ENCODE measurements at places on chromosomes 12 and 14. TPM values are rescaled to one million over a fixed set of nuclear protein-coding genes. Genes with fewer than 3 reads are reported as not detected.

The PLBD1 gene
- total RNA-seq, result 74.6 TPM

The CCDC184 gene
- 0.79 TPM for total RNA-seq

The PDE3A gene
- total RNA-seq, result 150 TPM

The SRRM4 gene
- total RNA-seq, result 0.14 TPM

The HOXC13 gene
- not detected for total RNA-seq

The ING4 gene
- 55.4 TPM for total RNA-seq

The NOS1 gene
- 0.79 TPM for total RNA-seq

The EML5 gene
- total RNA-seq, result 0.20 TPM

The TRHDE gene
- total RNA-seq, result 3.0 TPM

DNA sequence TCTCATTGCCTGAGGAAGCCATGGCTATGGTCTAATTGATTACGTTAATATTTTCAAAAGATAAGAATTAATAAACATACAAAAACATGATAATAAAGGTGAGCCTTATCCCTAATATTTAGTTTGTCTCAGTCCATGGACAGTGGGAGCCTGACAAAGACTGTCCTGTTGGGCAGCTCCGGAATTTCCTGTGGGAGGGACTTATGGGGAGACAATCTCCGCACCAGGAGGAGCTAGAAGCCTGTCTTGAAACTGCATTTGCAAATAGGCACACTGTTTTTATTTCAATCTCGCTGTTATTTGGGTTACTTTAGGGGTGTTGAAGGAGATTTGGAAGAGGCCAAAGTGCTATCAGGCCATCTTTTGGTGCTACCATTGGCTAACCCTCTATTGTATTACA lies 50.8 kb upstream of the ZDHHC17 start:
- no peaks in the 10 kb centered on the region for H3K27me3 ChIP-seq
- DNase-seq, result no peak
- H3K36me3 ChIP-seq, result no peaks in the 10 kb centered on the region
- H3K4me1 ChIP-seq, result no peaks in the 10 kb centered on the region

DNA sequence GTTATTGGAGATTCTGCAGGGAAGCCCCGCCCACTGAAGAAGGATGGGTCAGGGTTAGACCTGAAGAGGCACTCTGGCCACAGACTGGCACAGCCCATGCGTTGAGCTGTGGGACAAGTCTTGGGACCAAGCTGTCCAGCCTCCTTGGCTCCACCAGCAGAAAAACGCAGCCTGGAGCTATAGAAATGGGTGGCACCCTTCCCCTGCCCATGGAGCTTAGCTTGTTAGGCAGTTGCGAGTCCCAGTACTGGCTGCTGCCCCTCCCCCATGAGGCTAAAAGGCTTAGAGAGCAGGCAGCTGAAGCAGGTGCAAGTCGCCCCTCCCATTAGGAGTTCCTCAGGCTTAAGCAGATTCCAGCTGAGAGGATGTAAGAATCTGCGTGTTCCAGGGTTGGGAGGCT lies 1124.0 kb upstream of the TMEM132C start:
- peaks cover 9% of the 10 kb centered on the region for H3K4me1 ChIP-seq
- no peaks in the 10 kb centered on the region for H3K27me3 ChIP-seq
- H3K4me3 ChIP-seq, result no peak overlapping the region
- H3K27ac ChIP-seq, result no peak overlapping the region

DNA sequence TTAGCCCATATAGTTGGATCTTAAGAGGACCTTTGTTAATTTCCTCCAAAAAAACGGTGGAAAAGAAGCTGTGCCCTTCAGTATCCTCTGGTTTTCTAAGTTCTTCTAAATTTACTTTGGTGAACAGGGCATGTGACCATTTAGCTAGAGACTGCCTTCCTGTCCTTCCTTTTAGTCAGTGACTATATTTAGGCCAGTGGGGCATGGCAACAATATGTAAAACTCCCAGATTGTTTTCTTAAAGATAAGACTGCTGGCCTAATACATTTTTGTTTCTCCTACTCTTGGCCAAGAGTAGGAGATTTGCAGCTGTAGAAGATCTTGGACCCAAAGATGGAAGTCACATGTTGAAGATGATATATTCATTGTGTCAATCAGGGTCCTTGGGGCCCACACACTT lies 325.1 kb upstream of the DCN start:
- no peaks in the 10 kb centered on the region for H3K36me3 ChIP-seq
- H3K27me3 ChIP-seq, result no peaks in the 10 kb centered on the region
- no peak overlapping the region for H3K27ac ChIP-seq
- DNase-seq, result no peak
- no peaks in the 10 kb centered on the region for H3K4me1 ChIP-seq

- H3K36me3 ChIP-seq, result no peaks in the 10 kb centered on the region
- peaks cover 26% of the 10 kb centered on the region for H3K27me3 ChIP-seq
- H3K4me3 ChIP-seq, result no peak overlapping the region
- no peak overlapping the region for H3K27ac ChIP-seq
- DNase-seq, result no peak
Observed at GRCh38 chr12:52314511-52314910, 6.7 kb downstream of the KRT83 start.

DNA sequence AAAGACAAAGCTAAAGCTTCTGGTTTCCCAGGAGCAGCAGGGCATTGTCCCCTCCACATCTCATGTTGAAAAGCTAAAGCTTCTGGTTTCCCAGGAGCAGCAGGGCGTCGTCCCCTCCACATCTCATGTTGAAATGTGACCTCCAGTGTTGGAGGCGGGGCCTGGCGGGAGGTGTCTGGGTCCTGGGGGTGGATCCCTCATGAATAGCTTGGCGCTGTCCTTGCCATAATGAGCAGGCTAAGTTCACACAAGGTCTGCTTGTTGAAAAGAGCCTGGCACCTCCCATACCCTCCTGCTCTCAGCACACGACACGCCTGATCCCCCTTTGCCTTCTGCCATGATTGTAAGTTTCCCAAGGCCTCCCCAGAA lies 123.7 kb downstream of the PIWIL1 start:
- no peak for DNase-seq
- H3K27me3 ChIP-seq, result no peaks in the 10 kb centered on the region
- H3K4me3 ChIP-seq, result no peak overlapping the region
- H3K4me1 ChIP-seq, result no peaks in the 10 kb centered on the region

DNA sequence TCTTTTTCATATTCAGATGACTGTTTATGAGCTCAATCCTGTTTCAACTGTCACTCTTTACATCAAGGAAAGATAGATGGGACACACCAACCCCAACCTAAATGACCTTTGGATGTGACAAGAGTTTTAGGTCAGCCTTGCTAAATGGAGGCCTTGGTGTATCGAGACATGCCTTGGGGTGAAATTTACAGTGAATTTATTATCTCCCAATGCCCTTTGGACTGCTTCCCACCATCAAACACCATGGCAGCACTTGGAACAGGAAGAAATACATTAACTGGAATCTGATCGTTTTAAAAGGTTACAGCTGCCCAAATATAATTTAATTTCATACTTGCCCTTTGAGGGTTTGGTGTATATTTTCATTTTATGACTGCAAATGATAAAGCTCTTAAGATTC lies 327.6 kb downstream of the SOX5 start:
- H3K27me3 ChIP-seq, result no peaks in the 10 kb centered on the region
- peaks cover 6% of the 10 kb centered on the region for H3K4me1 ChIP-seq
- DNase-seq, result no peak
- H3K4me3 ChIP-seq, result no peak overlapping the region
- H3K36me3 ChIP-seq, result no peaks in the 10 kb centered on the region

DNA sequence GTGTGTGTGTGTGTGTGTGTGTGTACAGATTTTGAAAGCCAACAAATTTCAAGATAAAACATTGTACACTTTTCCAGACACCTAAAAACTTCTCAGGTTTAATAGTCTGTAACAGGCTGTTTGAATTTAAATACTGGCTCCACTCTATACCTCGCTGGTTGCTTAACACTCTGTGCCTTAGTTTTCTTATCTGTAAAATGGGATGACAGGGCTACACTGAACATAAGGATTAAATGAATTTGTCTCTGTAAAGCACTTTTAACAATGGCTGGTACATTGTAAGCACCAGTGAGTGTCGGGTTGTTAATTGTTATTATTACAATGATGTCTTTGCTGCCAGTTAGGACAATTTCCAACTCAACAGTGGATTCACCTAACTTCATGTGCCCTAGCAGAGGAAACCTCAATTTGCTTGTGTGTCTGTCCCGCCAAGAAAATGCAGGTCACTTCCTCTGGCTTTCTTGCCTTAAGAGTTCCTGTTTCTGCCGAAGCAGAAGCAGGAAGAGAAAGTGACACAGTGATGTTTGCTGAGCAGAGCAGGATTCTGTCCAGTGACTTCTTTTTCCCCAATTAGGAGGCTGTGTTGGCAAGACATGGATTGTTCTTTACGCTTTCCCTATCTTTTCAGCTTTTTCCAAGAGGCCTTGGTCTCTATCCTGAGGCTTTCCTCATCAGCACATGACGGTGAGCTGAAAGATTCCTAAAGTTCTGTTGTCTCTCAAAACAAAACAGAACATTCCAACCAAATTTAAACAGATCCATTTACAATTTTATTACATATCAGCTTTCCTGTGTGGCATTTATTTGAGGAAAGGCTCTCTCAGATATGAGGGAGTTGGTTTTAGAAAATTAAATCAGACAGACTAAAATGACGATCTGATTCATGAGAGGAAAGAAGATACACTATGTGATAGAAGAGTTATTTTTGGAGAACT lies 154.1 kb upstream of the ATP2B1 start:
- H3K27ac ChIP-seq, result peak overlapping the region; percentile 61
- H3K4me1 ChIP-seq, result no peaks in the 10 kb centered on the region
- H3K4me3 ChIP-seq, result no peak overlapping the region
- DNase-seq, result peak; percentile 42
- no peaks in the 10 kb centered on the region for H3K36me3 ChIP-seq
- no peaks in the 10 kb centered on the region for H3K27me3 ChIP-seq

DNA sequence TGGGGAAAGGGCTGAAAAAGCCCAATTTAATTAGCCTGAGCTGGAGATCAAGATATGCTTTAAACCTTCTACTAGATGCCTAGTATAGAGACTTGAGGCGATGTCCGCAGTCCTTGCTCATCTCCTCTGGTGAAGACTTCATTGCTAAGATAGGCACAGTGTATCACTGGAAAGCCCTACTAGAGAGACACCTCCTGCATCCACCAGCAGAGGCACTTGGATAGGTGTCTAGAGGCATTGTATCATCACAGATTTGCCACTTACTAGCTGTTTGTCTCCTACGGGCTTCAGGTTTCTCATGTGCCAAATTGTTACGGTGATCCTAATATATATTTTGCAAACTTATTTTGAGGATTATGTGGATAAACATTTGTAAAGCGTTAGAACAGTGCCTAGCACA lies 1048.5 kb downstream of the GALC start:
- H3K27me3 ChIP-seq, result no peaks in the 10 kb centered on the region
- no peak for DNase-seq
- H3K4me1 ChIP-seq, result no peaks in the 10 kb centered on the region

DNA sequence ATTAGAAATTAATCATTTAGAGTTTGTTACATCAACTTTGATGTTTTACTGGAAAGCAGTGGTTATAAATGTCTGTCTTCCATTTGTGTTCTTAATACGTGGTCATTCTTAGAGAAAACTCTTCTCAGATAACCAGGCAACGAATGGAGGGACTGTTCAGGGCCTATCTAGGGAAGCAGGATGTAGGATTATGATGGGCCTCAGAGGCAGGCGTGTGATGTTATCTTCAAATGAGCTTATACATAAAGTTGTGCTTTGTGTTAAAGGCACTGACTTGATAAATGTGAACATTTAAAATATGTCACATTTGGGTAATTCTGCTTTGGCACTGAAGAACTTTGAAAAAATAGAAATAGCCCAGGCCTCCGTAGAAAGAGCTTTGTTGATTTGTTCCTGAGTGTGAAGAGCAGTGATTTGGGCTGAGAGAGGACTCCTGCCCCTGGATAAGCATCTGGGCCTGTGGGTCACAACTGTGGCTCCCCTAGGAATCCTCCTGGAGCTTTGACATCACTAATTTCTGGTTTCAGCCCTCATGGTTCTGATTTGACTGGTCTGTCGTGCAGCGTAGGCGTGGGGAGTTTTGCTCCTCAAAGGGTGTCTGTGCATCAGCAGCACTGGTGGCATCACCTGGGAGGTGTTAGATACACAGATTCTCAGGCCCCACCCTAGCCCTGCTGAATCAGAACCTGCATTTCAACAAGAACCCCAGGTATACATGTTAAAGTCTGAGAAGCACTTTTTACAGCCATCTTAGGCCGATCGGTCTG lies 55.4 kb downstream of the SAMD4A start:
- no peaks in the 10 kb centered on the region for H3K27me3 ChIP-seq
- H3K4me1 ChIP-seq, result peaks cover 22% of the 10 kb centered on the region
- no peak overlapping the region for H3K4me3 ChIP-seq
- H3K27ac ChIP-seq, result no peak overlapping the region
- DNase-seq, result no peak

GRCh38 chr12:92233346-92234015 lies 87.8 kb upstream of the BTG1 start:
- no peaks in the 10 kb centered on the region for H3K4me1 ChIP-seq
- no peak overlapping the region for H3K27ac ChIP-seq
- no peak overlapping the region for H3K4me3 ChIP-seq
- no peaks in the 10 kb centered on the region for H3K27me3 ChIP-seq
- no peaks in the 10 kb centered on the region for H3K36me3 ChIP-seq
- DNase-seq, result no peak

DNA sequence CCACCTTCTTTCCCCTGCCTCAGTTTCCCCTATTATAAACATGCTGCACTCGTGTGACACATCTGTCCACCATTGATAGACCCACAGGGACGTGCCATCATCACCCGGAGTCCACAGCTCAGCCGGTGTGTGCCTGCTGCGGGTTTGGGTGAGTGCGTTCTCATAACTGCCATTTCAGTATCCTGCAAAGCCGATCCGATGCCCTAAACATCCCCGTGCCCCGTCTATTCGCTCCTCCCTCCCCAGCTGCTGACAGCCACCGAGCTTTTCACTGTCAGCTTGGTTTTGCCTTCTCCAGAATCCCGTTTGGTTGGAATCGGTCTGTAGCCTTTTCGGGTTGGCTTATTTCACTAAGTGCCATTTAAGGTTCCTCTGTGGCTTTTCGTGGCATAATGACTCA lies 3.9 kb downstream of the LRCOL1 start:
- no peak overlapping the region for H3K27ac ChIP-seq
- H3K27me3 ChIP-seq, result peaks cover 81% of the 10 kb centered on the region
- no peak overlapping the region for H3K4me3 ChIP-seq
- no peaks in the 10 kb centered on the region for H3K4me1 ChIP-seq

DNA sequence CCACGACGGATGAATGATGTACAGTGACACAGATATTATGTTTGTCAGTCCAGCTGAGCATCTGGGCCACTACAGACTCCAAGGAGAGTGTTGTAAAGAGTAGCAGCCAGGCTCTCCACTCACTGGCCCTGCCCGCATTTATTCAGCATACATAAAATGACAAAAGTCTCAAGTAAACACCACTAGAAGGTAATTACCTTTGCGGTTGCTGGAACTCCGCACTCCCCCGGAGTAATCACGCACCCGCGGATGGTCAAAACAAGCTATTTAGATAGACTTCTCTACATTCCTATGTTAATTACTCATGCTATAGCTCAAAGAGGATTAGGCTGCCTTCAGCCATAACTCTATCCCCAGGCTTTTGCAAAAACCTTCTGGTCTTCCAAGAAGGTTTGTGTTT lies 18.8 kb upstream of the STRAP start:
- H3K4me1 ChIP-seq, result no peaks in the 10 kb centered on the region
- H3K36me3 ChIP-seq, result no peaks in the 10 kb centered on the region
- H3K27ac ChIP-seq, result no peak overlapping the region
- H3K27me3 ChIP-seq, result no peaks in the 10 kb centered on the region
- H3K4me3 ChIP-seq, result no peak overlapping the region
- DNase-seq, result no peak

- DNase-seq, result no peak
- H3K36me3 ChIP-seq, result no peaks in the 10 kb centered on the region
- no peak overlapping the region for H3K4me3 ChIP-seq
- H3K27me3 ChIP-seq, result no peaks in the 10 kb centered on the region
- no peak overlapping the region for H3K27ac ChIP-seq
Observed at GRCh38 chr14:21199611-21200560, 44.0 kb upstream of the OR5AU1 start.

Data from transverse colon (tissue), 4 donors.